ENCODE measurements at places on chromosomes 2 and 18.
A peak's percentile ranks its signal among the peaks of the same experiment; 100 is the strongest.

GRCh38 chr2:146869328-146869727 lies 975.5 kb upstream of the ACVR2A start:
- DNase-seq = no peak

- no peak for DNase-seq
Measured at GRCh38 chr18:57843386-57843785, 40.3 kb upstream of the ATP8B1 start.

DNA sequence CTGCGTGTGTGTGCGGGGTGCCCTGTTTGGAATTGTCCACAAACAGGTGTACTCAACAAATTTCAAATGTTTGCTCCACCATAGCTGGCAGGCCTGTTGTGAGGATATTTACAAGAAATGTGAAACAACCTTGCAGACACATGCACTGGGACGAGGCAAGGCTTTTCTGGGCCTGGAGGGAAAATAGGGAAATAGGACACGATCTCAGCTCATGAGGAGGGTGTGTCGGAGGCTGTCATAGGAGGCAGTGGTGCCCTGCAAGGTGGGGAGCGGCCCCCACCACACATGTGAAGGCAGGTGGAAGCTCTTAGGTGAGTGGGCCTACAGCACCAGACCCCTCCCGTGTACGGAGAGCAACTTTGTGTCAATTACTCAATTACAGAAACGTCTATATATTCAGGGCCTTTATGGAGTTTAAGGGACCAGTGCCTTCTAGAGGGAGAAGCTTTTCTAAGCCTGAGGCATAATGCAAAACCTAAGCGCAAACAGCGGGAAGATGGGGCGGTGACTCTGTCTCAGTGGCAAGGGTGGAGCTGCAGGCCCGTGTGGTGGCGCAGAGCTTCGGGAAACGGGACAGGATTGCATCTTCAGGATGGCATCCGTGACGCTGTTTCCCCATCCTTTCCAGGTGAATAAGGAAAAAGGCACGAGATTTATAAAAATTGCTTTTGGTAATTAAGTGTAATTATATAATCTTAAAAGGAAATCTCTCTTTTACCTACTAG lies 48.0 kb downstream of the RNF144A start:
- no peak for DNase-seq

GRCh38 chr2:148594216-148594615 lies 50.3 kb upstream of the EPC2 start:
- DNase-seq = no peak

DNA sequence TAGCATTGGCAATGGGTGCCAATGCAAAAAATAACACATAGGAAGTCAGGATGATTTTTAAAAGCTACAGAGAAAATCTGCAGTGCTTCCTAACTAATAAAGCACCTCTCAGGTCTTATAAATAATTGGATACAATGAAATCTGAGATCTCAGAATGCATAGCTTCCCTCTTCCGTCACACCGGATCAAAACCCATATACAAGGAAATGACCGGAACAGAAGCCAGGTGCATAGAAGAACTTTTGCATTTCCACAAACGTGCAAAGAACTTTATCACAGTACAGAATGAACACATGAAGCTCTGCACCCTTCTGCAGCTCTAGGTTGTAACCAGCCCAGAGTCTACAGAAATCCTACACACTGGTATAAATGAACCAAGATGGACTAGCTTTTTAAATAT lies 145.4 kb downstream of the TCF4 start:
- no peak for DNase-seq

DNA sequence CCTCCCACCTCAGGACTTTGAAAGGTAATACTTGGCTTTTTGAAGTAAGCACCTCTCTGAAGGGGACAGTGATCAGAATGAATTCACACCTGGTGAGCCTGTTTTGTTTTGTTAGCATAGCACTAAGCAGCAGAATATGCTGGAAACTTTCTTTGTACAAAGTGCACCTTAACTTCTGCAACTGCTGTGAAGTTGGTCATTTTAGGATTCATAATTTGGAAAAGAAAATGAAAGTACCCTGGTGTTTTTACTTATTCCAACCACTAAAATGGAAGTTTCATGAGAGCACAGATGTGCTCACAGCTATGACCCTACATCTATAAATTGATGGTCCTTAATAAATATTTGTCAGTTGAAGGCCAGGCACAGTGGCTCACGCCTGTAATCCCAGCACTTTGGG lies 257.8 kb upstream of the STON1 start:
- DNase-seq = no peak

DNA sequence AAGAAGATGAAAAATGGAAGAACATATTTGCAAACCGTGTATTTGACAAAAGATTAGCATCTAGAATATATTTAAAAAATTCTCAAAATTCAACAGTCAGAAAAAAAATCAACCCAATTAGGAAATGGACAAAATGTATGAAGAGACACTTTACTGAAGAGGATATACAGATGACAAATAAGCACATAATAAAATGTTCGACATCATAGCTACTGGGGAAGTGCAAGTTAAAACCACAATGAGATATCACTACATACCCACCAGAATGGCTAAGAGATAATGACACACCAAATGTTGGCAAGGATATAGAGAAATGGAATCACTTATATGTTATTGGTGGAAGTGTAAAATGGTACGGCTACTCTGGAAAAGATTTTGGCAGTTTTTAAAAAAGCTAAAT lies 11.7 kb upstream of the NUP35 start:
- DNase-seq = no peak

DNA sequence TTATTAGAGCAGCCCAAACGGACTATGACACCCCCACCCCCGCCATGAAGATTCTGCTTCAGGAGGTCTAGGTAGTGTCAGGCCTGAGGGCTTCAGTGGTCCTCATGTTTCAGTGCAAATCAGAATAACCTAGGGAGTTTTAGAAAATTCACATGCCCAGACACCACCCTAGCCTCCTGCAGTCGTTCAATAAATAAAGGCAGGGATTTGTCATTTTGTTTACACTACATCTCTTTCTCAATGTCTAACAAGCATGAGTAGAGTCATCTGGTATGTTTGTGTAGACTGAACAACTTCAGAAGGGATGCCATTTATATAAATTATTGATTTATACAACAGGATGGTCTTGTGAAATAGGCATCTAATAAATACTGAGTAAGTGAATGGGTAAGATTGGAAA lies 112.1 kb upstream of the SERPINE2 start:
- DNase-seq = no peak

DNA sequence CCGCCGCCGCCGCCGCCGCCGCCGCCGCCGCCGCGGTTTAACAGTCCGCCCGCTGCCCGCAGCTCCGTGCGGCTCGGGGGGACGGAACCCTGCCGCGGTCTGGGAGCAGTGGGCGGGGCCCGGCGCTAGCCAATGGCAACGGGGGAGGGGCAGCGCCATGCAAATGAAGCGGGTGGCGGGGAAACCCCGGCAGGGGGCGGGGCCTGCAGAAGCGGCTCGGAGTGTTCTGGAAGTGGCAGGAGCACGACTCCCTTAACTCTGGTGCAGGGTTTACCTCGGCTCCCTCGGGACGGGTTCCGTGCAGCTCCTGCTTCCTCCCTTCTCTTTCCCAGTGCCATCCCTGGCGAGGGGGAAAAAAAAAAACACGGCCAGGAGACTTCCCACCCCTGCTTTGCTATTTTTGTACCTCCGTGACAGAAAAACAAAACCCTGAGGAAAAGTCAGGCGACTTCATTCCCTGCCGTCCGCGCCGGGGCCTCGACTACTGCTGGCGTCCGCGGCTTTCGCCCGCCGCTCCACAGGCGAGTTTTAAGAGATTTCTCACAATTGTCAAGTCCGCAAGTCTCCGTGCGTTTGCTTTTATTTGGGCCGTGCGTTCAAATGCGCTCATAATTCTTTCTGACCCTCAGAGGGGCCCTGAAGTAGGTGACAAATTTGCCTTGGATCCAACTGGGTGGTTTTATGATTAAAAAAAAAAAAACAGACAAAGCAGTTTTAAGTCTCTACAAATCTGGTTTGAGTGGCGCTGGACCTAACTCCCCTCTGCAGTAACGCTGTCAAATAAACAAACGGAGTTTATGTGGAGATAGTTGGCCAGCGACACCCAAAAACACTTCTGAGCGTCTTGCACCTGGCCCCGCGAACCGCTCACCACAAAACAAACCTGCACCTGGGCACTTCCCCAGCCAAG lies at the start of gene KANSL1L:
Gene KANSL1L (minus strand): TSS at position 101 of the 910 bp plus-strand sequence. CDS start 16,827 bp downstream, outside the sequence.
- peak; percentile 93 for DNase-seq

- DNase-seq = no peak
Measured at GRCh38 chr2:98050070-98050469, 36.9 kb upstream of the VWA3B start.

GRCh38 chr2:224951723-224952481 lies 90.4 kb downstream of the DOCK10 start:
- no peak for DNase-seq

- no peak for DNase-seq
Measured at GRCh38 chr2:232207174-232207573, 171.4 kb upstream of the ALPP start.
